CD4-positive, alpha-beta T cell (primary cell): ENCODE measurements at places on chromosomes 1 and 21.

GRCh38 chr1:153617663-153618062, 1.5 kb upstream of the S100A14 start:
- DNase-seq = peak; percentile 38

- no peak for DNase-seq
Observed at GRCh38 chr21:42079008-42079938, 8.2 kb downstream of the UMODL1 start.

- no peak for DNase-seq
Observed at GRCh38 chr1:163596541-163597258, 274.9 kb downstream of the NUF2 start.

DNA sequence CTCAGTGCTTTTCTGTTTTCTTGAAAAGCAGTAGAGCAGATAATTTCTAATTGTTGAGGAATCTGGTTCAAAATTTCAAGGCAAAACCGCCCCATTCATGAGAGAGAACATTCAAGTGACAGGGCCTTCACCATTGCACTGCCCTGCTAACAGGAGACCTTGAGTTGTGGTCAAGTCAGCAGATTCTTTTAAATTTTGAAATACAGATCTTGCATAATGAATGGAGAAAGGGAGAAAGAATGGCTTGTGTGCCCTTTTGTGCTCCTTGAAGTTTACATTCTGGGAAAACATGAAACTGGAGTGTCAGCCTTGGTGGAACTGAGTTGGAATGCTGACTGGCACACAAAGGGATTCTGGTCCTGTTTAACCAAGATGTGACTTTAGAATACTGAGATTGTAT, 164.5 kb upstream of the UBE2U start:
- no peak for DNase-seq

DNA sequence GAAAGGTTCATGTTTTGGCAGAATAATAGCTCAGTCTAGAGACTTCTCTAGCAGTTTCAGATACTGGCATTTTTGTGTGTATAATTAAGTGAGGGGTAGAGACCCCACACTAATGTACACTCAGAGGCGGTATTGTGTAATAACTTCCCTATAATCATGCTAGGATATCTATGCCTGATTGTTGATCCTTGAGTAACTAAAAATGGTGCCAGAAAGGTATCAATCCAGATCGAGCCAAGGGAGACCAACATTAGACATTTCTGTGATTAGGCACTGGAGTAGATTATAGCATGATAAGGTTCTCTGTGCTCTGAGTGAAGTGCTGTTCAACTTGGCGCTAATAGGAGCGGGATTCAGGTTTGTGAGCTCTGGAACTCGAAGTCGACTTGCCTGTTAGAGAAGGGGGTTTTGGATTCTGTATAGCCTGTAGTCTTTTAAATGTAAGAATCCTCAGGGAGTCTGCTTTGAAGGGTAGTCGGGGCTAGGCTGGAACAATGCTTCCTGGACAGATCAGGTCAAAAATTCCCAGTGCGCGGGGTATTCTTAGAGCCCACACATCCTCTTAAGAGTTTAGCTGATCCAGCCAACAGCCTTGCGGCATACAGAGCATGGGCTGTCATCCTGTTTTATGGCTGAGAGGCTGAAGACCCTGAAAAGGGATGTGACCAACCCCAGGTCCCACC, 24.2 kb downstream of the MAN1C1 start:
- DNase-seq = no peak

GRCh38 chr21:45892156-45892915, 89.2 kb upstream of the COL6A1 start:
- no peak for DNase-seq

DNA sequence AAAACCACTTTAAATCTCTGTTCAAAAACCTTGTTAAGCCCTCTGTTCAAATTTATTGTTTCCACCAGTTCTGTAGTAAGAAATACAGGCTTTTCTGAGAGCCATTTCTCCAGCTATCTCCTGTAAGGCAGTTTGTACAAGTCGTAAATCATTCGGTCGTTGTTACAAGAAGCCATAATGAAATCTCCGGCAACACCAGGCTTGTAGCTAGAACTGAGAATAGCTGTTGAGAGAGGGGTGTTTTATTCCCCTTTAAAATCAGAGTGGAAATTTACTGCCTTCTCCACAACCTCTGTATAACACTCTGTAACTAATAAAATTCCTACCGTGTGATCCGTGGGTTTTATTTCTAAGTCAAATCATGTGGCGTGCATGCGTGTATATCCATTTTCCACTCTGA, 335.8 kb upstream of the KAZN start:
- DNase-seq = no peak

DNA sequence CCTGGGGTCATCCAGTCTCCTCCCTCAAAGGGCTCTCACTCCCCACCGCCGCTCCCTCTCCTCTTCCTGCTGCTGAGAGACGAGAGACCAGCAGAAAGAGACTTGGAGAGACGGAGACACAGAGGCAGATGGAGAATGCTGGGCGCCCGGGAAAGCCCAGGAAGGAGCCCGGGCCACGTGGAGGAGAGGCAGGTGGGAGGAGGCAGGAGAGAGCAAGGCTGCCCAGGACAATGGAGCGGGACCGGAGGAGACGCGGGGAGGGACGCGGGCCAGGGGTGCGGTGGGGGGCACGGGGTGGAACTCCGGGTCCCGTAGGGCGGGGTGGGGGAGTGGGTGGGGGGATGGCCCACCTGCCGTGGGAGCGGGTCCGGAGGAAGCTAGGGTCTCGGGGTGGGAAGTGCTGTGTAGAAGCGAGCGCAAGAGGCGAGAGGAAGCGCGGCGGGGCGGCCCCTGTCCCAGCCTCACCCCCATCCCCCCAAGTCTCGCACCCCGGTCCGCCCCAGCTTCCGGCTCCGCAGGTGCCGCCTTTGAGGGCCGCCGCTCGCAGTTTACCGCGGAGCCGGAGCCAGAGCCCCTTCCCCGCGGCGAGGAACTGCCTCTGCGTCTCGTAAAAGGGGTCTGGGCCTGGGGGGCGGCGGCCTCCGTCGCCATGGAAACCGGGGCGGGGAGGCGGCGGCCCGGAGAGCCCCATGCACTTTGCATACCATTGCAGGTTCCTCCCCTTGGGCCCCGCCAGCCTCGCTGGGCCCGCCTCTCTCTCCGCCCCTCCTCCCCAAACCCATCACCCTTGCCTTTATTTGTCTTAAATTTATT, 11.7 kb upstream of the EPHA2 start:
- DNase-seq = peak; percentile 57

DNA sequence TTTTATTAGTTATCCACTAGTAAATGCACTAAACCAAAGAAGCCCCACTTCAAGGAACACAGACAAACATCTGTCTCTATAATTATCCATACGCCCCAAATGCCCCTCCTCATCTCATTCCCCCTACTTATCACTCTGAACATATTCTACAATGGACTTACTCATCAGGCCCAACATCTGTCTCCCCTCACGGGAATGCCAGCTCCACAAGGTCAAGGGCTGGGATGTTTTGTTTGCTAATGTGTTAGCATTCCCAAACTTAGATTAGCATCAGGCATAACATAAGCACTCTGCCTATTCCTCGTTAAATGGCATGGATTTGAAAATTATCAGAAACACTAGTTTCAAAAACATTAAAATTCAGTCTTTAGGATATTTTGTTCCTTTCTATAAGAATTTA, 279.5 kb downstream of the DSCAM start:
- no peak for DNase-seq

- DNase-seq = no peak
Observed at GRCh38 chr1:19384113-19384512, 72.0 kb downstream of the SLC66A1 start.

- DNase-seq = no peak
Observed at GRCh38 chr21:46604975-46605766, at the start of gene S100B. S100B (minus strand) TSS chr21:46605082; CDS start chr21:46602415, 2,667 bp downstream.

- no peak for DNase-seq
Observed at GRCh38 chr1:40438391-40439015, 11.8 kb upstream of the ZFP69B start.
